ENCODE measurements at places on chromosomes 2 and 18. TPM values are rescaled to one million over a fixed set of nuclear protein-coding genes. Genes with fewer than 3 reads are reported as not detected.

CAD gene
- total RNA-seq: 6.1 TPM

DNA sequence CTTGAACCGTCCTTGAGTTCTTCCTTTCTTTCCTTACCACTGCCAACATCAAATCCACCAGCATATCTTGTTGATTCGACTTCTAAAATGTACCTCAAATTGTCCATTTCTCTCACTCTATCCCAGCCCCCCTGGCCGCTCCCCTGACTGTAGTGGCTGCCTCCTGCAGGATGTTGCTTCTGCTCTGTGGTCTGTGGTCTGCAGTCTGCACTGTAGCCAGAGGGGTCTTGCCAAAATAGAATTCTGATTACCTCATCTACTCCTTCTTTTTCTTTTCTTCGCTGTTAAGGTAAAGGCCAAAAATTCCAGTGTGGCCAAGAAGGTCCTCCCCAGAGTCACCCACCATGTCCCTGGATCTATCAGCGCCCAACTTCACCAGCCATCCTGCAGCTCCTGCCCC, 79.5 kb upstream of the ALPP start:
- no peak for DNase-seq

DNA sequence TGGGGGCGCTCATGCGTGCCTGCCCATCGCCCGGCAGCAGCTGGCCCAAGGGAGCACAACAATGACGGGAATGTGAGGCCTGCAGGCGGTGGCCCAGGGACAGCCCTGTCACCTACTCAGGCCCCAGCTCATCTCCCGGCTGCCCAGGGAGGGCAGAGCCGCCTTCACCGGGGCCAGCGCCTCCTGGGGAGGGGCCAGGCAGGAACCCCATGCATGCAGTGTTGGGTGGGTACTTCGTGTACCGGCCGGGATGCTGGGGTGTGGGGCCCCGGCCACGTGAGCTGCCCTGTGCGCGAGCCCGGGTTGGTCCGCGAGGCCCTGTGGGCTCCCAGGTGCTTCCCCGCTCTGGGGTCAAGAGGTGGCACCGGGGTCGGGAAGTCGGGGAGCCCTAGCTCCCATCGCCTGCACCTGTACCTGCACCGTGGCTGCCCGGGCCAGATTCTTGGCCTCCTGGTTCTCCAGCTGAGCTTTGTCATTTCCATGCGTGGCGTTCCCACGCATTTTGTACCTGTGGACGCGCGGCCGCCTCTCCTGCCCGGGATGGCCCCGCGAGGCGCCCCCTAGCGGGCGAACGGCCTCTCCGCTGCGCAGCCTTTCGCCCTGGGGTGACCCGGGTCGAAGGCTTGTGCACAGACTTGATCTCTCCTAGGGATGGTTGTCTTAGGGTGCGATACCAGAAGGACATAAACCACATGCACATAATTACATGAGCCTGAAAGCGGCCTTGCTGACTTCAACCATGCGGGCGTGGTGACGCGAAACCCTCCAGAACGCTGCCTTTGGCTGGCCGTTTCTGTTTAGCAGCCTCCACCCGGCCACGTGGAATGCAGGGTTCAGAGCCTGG, 950 bp downstream of the KLHL30 start:
- DNase-seq: no peak

GRCh38 chr2:132465917-132466316, 49.3 kb downstream of the GPR39 start:
- no peak for DNase-seq

GATA6 gene
- 76.9 TPM for total RNA-seq

GRCh38 chr2:166060191-166060590, 67.6 kb downstream of the SCN1A start:
- no peak for DNase-seq

- no peak for DNase-seq
Measured at GRCh38 chr2:239021651-239022436, 174.0 kb downstream of the TWIST2 start.

DNA sequence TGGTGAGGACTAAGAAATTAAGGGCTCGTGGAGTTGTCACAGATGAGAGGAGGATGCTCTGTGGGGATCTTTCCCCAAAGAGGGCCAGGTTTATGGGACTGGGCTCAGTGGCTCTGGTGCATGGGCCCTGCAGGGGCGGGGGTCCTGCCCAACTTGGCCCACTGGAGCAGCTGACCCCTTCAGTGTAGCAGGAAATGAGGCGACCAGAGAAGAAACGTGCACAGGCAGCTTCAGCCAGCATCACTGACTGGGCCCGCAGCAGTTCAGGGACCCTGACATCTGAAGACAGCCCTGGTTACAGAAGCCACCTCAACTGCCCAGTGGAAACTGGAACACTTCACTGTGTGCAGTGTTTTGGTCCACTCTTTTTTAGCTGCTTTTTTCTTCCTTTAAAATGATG, 72.8 kb downstream of the EMILIN2 start:
- DNase-seq: no peak

ZNF396 gene
- total RNA-seq: 1.1 TPM

GRCh38 chr2:224563537-224563936, 21.6 kb downstream of the CUL3 start:
- DNase-seq: no peak

GRCh38 chr18:66211749-66212148, 392.1 kb downstream of the CDH19 start:
- no peak for DNase-seq

DNA sequence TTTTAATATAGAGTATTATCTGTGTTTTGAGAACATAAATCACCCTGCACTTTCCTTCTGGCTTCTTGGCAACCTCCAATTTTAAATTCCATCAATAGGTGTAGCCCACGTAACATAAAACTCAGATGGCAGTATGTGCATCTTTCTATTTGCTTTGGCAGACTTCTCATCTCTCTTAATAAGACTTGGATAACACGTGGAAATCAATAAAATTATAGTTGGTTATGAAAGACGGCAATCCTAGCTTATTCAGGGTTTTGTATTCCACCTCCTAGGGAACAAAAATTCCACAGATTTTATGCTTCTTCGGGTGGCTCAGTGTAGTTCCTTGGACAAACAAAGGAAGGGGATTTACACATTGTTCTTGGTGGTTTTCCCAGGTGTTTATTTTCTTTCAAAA, 299.3 kb downstream of the RND3 start:
- no peak for DNase-seq

SLC4A3 gene
- 339 TPM for total RNA-seq

SLC11A1 gene
- total RNA-seq: 1.7 TPM

ALPP gene
- total RNA-seq: not detected

DSG1 gene
- total RNA-seq: 0.55 TPM

DNA sequence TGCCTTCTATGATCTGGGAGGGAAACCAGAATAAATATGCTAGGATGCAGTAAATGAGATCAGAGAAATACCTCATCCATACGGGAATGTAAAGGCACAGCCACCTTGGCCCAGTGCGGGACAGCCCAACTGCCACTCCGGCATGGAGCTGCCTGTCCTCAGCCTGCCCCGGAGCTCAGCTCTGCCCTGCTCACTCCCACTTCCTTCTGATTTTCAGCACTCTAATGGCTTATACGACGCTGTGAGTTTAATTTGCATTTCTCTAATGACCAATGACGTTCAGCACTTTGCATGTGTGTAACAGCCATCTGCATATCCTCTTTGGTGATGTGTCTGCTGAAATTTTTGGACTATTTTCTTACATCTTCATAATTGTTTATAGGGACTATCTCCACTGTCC, 172.5 kb upstream of the RAB6C start:
- no peak for DNase-seq

ALPI gene
- not detected for total RNA-seq

DNA sequence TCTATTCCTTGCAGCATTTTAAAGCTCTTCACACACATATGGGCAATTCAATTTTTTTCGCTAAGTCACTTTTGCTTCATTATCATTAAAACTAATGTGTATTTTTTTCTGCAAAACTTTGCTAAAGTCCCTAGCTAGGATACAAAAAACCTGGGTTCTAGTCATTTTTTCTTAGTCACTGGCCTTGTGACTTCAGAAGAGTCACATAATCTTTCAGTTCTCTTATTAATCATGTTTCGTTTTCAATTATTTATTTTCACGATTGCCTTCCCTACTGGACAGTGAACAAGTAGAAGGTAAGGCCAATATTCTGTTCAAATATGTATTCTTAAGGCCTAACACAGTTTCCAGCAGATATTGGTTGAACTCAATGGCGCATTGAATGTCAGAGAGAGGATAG, 60.9 kb upstream of the CYRIA start:
- no peak for DNase-seq

CNOT9 gene
- total RNA-seq: 19.5 TPM

DNA sequence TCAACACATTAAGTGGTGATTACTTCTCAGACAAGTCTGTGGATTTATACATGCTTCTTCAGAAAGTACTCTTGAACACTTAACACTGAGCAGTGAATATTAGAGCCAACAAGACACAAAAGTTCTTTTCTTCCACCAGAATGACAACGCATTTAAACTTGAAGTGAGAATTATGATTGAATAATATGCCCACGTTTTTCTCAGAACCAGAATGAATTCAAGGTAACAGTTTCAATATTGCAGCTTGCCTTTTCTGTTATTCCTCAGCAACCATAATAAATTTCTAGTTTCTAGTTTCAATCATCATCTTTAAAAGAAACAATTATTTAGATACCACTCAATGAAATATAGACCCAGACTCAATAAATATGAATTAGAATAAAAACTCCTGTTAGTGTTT, 547.0 kb downstream of the NUP35 start:
- DNase-seq: no peak

DNA sequence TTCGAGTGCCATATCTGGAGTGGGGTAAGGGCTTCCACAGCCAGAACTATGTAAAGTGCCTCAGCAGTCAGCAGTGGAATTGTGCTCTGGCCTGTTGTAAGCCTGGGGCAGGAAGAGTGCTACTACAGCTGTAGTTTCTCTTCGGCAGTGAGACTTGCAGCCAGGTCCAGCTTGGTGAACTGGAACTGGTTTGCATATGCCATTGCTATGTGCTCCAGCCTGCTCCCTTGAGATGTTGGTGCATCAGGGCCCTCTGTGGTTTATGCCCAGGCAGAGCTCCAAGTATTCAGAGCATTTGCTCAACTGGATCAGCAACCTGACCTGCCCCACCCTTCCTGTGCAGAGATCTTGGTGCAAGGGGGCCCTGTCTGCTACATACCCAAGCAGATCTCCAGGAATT, 47.8 kb downstream of the ZNF804A start:
- DNase-seq: no peak
